ENCODE measurements at places on chromosomes 4 and X.

DNA sequence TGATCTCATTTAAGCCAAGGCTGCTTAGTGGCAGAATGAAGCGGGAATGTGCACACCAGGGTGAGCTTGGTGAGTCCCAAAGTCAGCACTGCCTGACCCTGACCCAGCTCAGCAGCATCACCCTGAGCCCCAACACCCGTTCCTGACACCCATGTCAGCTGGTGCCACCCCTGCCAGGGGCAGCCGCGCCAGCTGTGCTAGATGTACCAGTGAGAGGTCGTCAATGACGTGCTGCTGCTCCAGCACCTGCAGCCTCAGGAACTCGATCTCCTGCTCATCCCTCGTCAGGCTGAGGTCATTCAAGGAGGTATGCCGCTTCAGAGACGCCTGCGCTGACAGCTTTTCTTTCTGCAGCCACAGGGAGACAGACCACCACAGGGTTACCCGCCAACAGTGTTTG lies 61.7 kb upstream of the C4orf50 start:
- no peak for DNase-seq

DNA sequence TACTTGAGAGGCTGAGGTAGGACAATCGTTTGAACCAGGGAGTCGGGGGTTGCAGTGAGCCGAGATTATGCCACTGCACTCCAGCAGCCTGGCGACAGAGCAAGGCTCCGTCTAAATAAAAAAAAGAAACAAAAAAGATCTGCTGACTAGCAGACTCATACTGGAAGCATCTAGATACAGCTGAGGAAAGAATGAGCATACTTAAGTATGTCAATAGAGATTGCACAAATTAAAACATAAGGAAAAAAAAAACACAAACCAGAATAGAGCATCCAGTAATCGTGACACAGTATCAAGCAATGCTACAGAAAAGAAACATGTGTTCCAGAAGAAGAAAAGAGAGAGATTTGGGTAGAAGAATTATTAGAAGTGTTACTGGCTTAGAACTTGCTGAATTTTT lies 105.5 kb upstream of the SPOCK3 start:
- no peak for DNase-seq

- DNase-seq = no peak
Observed at GRCh38 chr4:83124111-83124780, 9.7 kb upstream of the PLAC8 start.

GRCh38 chr4:108247387-108248049 lies 78.8 kb upstream of the LEF1 start:
- DNase-seq = peak; percentile 5

DNA sequence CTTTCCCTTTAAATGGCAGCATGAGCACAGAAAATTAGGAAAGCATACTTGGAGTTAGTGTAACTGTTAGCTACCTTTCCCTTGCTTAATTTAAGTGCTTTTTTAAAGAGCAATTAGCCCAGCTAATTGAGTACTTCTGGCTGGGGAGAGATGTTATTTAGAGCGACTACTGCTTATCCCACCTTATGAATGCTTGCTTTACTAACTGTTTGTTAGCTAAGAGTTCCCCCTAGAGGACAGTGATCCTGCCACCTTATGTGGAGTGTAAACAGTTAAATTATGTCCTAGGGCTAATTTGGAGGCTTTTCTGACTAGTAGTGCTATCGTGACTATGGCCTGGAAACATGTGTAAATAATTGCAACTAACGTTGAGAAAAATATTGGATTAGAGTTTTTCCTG lies 909.4 kb downstream of the FSTL5 start:
- no peak for DNase-seq

Measured in NCI-H146 (cell line).